ENCODE measurements at places on chromosomes 3 and 15.

DNA sequence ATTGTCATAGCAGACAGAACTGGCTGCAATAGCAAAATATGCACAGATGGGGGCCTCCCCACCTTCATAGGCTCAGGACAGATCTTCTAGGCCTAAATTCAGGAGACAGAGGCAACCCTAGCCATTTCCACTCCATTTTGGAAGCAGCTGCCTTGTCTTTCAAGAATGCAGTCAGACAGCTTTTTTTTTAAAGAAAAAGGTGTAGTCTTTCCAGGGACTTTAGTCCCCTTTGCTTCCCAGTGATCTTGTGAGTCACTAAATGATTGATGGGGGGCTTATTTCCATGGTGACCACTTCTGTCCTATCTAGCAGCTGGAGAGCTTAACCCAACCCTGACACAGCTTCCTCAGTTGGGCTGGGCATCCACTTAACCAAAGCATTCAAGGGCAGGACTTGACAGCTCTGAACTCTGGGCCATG lies 165.9 kb downstream of the TPRG1 start:
- DNase-seq = no peak

DNA sequence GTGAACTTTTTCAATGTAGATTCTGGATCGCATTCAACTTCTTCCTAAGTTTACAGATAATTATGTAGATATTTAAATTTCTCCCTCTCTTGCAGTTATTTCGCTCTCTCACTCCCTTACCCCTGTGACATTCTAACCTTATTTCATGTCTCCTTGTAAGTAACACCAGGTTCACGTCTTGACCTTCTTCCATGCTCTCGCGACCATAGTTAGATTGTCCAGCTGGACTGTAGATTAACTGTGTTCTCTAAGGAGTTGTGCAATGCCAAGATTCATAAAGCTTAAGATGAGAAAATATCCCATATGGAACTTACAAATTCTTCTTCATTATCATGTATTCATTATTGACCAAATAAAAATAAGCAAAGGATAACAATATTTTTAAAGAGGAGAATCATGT lies 430.5 kb downstream of the GABRG3 start:
- no peak for DNase-seq

- DNase-seq = no peak
These were observed 449.1 kb downstream of the MFSD1 start for GRCh38 chr3:159250961-159251360.

DNA sequence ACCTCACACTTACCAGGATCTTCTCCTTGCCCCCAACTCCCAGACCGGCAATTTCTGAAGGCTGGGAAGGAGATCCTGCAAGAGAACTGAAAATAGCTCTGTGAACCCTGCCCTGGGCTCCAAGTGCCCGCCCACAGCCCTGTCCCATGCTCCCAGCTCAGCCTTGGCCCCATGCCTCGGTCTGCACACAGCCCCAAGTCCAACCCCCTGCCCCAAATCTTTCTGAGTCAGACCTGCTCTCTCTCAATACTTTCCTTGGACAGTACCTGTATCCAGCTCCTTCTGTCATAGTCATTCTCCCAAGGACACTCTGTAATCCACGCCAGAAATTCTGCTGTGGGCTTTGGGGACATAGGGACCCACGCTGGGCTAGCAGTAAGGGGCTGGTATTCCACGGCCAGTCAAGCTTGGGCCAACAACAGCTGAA lies 6.3 kb upstream of the SMAD3 start:
- DNase-seq = no peak

- no peak for DNase-seq
These were observed 176.2 kb upstream of the THRB start for GRCh38 chr3:24670871-24671270.

DNA sequence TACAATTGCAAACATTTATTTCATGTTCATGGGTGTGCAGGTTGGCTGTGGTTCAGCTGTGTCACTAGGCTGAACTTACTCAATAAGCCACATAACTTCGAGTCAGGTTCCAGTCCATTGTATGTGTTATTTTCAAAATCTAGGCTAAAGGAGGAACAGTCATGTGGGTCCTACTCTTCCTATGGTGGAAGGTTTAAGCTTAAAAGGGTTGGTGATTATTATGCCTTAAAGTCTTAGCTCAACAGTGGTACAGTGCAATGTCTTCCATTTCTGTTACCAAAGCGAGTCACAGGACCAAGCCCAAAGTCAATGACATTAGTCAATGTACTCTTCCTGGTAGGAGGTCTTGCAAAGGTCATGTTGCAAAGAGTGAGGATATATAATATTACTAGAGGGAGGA lies 78.2 kb downstream of the ATG7 start:
- no peak for DNase-seq

- DNase-seq = no peak
These were observed 249.1 kb downstream of the TBL1XR1 start for GRCh38 chr3:176948151-176948550.

DNA sequence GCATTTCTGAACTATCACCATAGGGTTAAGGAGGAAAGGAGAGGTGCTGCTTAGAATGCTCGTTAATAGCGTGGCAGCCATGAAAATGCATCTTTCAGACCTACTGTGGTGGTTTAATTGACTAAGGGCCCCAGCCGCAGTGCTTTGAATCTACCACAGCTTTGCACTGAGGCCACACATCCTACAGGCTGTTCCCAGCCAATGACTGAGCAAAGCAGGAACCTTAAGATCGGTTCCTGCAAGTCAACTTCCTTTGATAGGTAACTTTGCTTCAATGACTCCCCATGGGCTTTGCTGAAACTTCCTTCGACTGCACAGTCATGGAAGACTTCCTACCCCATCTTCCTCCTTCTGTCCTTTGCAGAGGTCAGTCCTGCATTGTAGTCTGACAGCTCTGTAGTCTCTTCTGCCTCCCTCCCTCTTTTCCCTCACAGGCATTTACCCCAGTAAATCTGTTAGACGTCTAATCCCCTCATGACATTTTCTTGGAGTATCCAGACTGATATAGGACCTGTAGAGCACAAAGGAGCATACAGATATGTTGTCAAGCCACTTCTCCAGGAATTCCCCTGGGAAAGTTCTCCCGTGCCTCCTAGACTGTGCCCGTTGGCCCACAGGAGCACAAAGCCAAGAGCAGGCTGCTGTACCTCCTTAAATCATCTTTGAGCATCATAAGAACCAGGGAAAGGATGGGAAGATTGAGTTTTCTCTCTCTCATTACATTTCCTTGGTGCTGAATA lies 2.6 kb upstream of the BCL2A1 start:
- DNase-seq = no peak

GRCh38 chr3:42697289-42698051 lies 5.1 kb downstream of the HHATL start:
- no peak for DNase-seq

GRCh38 chr3:12916159-12916558 lies 74.8 kb upstream of the RPL32 start:
- DNase-seq = no peak

- DNase-seq = no peak
These were observed 23.4 kb upstream of the PPP4R2 start for GRCh38 chr3:72973031-72973723.

GRCh38 chr3:37967260-37967881 lies 23.2 kb upstream of the VILL start:
- peak; percentile 51 for DNase-seq

DNA sequence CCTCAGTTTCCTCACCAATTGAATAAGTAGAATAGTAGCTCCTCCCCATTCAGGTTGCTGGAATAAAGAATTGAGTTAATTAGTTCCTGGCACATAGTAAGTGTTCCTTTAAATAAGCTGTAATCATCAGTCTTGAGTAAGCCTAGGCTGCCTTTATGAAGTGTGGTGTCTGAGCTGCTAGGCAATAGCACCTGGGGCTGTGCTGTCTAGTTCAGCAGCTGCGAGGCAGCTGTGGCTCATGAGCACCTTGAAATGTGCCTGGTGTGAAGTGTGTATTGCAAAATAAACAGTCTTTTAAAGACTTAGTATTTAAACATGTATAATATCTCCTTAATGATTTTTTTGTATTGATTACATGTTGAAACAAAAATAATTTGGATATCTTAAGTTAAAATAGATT lies 77.6 kb downstream of the TOP2B start:
- DNase-seq = no peak

GRCh38 chr3:118412503-118412902 lies 622.1 kb downstream of the IGSF11 start:
- DNase-seq = no peak

DNA sequence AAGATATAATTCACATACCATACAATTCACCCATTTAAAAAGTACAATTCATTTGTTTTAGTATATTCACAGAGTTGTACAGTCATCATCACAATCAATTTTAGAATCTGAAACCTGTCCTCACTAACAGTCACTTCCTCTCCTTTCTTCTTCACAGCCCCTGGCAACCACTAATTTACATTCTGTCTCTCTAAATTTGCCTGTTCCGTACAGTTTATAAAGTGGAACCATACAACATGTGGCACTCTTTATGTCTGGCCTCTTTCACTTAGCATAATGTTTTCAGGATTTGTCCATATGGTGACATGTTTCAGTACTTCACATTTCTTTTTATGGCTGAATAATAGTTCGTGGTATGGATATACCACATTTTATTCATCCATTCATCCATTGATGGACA lies 22.7 kb downstream of the ERICH6 start:
- DNase-seq = no peak

DNA sequence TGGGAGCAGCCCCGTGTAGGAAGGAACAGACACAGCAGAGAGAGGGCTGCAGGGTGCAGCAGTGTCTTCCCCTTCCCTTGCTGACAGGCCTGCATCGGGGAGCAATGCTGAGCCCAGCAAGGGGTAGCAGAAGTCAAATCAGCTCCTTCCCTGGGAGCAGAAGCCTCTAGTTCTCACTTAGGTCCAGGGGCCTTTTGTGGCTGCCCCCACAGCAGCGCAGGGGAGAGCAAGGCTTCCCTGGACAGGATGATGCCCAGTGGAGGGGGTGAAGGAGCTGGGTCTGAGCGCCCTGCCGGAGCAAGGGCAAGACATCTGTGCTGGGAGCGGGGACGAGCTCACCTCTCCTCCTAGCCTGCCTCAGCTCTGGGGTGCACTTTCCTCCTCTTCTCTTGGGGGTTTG lies 827 bp downstream of the PLCB2 start:
- DNase-seq = no peak

- DNase-seq = peak; percentile 28
These were observed 276.6 kb downstream of the RPLP1 start for GRCh38 chr15:69729167-69729748.

DNA sequence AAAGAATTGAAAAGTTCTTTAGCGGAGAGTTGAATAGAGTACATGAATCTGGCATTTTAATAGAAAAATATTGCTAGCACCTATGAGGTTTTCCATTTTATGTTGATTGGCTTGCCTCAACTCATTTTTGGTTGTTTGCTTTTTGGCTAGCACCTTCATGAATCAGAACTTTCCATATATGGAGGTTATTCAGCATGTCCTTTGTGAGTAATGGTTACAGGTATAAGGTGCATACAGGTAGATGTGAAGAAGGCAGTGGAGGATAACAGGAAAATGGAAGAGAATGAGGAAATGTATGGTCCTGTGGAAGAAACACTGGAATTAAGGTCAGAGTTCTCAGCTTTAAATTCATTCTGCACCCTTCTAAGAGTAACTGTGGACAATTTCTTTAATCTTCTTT lies 98.1 kb upstream of the GBE1 start:
- no peak for DNase-seq

GRCh38 chr3:172787746-172788145 lies 37.2 kb downstream of the ECT2 start:
- no peak for DNase-seq

DNA sequence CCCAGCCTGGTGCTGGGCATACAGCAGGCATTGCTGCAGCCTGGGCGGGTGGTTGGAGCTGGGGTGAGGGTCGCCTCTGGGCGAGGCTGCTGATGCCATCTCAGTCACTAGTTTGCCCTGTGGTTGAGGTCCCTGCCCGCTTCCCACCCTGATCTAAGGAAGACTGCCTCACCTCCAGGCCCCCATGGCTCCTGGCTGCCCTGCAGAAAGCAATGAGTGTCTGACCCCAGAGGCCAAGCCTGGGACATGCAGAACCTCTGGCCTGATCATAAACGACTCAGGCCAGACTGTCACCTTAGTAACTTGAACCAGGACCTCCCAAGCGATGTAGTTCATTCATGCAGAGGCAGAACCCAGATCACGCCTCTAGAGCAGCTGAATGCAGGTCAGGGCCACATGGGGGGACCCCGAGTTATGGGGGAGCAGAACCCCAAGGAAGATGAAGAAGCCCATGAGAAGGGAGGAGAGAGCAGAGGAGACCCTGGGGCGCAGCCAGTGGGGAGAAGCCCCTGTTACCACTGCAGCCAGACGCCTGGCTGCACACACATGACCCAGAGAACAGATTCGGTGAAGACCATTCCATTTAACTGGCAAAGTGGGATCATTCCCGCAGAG lies 213.9 kb downstream of the TBC1D2B start:
- DNase-seq = no peak

GRCh38 chr3:157543501-157544035 lies 40.4 kb upstream of the VEPH1 start:
- DNase-seq = no peak

- DNase-seq = no peak
These were observed 50.7 kb upstream of the RAD18 start for GRCh38 chr3:9013782-9014563.

GRCh38 chr15:93819826-93820225 lies 411.5 kb upstream of the MCTP2 start:
- no peak for DNase-seq

DNA sequence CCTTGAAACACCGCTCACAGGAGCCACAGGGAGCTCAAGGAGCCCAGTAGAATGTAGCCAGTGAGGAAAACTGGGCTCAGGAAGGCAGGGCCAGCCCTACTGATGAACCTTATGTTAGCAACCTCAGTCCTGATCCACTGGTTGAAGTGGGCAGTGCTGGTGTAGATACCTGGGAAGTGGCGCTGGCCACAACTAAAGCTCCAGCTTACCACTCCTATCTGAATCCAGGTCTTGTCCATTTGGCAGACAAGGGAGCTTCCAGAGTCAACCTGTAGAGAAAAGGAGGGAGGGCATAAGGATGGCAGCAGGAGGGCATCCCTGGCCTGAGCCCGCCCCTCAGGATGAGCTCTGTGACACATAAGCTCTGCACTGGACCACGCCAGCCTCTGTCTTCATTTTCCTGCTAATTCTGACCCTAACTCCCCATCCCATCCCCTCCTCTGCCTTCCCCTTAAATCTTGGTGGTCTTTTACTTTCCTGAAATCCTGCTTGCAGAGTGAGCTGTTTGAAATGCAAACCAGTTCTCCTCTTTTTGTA lies 2.1 kb upstream of the PRSS50 start:
- no peak for DNase-seq

DNA sequence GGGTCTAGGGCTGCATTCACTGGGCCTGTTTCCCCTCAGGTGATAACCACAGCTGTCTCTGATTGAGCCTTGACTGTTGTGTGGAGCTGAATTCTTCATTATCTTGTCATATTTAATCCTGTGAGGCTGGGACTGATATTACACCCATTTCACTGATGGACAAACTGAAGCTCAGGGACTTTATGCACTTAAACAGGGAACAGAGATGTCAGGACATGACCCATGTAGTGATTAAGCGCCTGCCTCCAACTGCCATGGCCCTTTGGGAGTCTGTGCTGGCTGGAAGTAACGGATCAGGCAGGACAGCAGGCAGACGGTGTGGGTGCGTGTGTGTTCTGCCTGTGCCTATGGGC lies 7.5 kb downstream of the GNAI2 start:
- DNase-seq = no peak
